ENCODE measurements at places on chromosomes 16 and 17.

GRCh38 chr17:61635913-61636432 is 45.0 kb upstream of the NACA2 start:
- DNase-seq = peak; percentile 21

- no peak for DNase-seq
These were observed 8.2 kb downstream of the HSD3B7 start for GRCh38 chr16:30992931-30993816.

GRCh38 chr17:60355663-60356594 is 36.0 kb downstream of the USP32 start:
- DNase-seq = no peak

DNA sequence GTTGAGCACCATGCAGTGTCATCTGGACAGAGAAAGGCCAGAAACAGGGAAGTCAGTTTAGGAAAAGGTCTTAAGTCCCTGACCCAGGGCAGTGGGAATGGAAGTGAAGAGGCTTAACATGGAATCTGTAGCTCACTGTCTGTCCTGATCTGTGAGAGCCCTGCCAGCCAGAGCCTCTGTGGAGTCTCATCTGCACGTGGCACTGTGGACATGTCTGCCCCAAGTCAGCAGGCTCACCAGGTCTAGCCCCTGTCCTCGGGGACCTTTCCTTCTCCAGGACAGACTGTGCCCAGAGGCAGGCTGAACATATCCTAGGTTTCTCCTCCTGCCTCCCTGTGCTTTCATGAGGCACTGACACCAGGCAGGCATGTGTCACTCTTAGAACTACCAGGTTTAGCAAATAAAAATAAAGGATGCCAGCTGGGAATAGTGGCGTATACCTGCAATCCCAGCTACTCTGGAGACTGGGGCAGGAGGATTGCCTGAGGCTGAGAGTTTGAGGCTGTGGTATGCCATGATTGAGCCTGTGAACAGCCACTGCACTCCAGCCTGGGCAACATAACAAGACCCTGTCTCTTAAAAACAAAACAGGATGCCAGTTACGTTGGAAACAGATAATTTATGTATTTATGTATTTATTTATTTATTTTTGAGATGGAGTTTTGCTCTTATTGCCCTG is 22.4 kb downstream of the UNK start:
- DNase-seq = no peak

- no peak for DNase-seq
These were observed 23.4 kb upstream of the CES5A start for GRCh38 chr16:55898592-55898991.

DNA sequence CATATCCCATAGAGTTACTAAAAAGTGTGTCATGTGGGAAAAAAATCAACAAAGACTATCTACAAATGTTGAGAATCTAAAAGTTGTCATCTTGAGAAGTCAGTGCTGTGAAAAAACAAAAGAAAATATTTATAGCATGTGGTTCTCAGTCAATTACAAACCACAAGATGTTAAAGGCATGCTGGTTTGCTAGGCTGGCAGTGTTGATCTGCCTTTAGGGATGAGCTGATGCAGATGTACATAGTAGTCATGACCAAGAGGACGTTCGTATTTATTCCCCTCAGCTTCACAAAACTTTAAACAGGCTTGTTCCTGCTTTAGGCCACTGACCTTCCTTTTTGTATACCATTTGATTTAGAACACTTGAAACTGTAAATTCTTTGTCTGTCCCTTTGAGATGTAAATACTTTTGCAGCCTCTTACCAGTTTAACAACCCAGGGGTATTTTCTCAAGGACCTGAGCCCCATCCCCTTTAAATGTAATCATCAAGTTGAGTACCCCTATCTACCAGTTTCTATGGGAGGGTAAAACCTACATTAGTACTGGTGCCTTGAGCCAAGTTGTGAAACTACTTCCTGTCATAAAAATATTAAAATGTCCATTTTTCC is 446.6 kb downstream of the KCNJ18 start:
- DNase-seq = no peak

GRCh38 chr17:17177176-17177575 is 29.0 kb downstream of the PLD6 start:
- no peak for DNase-seq

- no peak for DNase-seq
These were observed 14.7 kb downstream of the TXNDC11 start for GRCh38 chr16:11727796-11728543.

DNA sequence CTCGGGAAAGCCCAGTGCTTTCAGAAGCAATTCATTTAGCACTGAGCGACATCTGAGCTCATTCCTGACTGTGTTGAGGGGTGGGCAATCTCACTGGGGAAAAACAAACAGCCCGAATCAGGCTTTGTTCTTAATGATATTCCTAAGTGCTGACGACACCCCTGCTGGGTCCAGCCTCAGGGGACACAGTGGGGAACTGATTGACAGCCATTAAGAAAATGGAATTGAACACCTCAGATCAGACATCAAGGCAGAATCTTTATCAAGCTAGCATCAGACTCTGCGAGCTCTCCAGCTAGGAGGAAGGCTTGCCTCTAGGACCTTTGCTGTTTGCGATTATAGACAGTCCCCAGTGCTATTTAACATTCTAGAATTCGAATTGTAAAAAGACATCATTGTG is 22.5 kb upstream of the LYRM9 start:
- no peak for DNase-seq

DNA sequence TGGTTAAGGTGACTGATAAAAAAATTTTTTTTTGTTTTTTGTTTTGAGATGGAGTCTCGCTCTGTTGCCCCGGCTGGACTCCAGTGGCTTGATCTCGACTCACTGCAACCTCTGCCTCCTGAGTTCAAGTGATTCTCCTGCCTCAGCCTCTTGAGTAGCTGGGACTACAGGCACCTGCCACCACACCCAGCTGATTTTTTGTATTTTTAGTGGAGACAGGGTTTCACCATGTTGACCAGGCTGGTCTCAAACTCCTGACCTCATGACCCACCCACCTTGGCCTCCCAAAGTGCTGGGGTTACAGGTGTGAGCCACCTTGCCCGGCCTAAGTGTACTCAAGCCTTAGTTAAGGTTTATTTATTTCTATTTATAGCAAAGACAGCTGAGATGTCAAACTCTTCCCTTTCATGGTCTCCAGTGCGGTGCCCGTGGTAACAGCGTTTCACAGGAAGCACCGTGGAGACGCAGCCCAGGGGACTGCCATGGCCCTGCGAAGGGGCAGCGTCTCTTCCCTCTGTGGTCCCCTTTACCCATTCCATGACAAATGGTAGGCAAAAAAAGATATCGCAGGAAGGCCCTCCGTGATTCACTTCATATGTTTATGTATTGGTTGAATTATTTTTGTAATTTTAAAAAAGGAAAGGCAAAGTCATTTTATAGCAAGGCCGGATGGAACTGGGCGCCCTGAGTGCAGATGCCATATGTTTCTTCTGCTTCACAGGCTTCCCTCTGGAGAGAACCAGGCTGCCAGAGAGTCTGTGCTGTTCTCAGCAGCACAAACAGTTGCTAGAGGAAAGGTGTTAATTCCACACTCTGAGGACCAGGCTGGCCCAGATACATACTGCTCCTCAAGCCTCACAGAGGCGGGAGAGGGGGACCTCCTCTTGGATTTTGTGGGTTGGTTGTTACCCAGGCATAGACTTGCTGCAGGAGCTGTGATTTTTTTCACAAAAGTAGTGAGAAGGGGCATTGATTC is 29.2 kb downstream of the DDX19A start:
- DNase-seq = no peak

- no peak for DNase-seq
These were observed 16.5 kb downstream of the CCDC102A start for GRCh38 chr16:57519796-57520360.

DNA sequence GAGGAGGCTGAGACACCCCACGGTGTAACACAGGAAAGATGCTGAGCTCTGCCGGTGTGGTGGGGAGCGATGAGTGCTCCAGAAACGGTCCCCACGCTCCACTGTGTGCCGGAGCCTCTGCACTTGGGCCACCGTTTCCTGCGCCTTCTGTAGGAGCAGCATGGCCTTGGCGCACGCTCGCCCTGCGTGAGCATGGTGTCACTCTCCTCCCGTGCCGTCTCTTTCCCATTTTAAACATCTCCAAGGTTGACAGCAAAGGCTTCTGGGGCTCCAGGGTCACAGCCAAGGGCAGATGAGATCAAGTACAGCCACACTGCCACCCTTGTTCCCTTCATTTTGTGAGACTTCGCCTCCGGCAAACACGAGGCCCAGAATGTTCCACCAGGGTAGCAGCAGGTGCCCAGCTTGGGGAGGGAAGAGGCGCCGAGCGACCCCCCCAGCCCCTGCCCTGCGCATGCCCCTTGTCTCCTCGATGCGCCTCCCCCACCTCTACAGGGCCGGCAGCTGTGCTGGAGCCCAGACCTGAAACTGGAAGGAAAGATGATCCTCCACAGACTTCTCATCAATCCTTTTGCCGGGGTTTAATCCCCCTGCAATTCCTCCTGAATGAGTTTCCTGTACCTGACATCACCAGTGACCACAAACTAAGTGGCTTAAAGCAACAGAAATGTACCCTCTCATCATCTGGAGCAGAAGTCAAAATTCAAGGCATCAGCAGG is 19.9 kb upstream of the OSGIN1 start:
- DNase-seq = no peak

- DNase-seq = no peak
These were observed 1.5 kb downstream of the PITPNM3 start for GRCh38 chr17:6554871-6555330.

GRCh38 chr17:17503566-17504130 is 7.5 kb upstream of the RASD1 start:
- DNase-seq = no peak

Measured in neuronal stem cell (in vitro differentiated cells).